ENCODE measurements at places on chromosomes 13 and 19. TPM values are rescaled to one million over a fixed set of nuclear protein-coding genes. Genes with fewer than 3 reads are reported as not detected.

CDX2 gene
- total RNA-seq = 2.5 TPM

SLAIN1 gene
- 61.6 TPM for total RNA-seq

MAP4K1 gene
- 0.29 TPM for total RNA-seq

TMEM150B gene
- total RNA-seq = not detected

BRME1 gene
- 0.56 TPM for total RNA-seq

SLITRK5 gene
- 0.24 TPM for total RNA-seq

FGF9 gene
- total RNA-seq = 0.03 TPM

TPP2 gene
- 48.7 TPM for total RNA-seq

VN1R4 gene
- not detected for total RNA-seq

DNA sequence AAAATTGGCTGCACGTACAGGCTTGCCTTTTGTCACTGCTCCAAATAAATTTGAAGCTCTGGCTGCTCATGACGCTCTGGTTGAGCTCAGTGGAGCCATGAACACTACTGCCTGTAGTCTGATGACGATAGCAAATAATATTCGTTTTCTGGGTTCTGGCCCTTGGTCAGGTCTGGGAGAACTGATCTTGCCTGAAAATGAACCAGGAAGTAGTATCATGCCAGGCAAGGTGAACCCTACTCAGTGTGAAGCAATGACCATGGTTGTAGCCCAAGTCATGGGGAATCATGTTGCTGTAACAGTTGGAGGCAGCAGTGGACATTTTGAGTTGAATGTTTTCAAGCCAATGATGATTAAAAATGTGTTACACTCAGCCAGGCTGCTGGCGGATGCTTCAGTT, 16.1 kb upstream of the AKAP11 start:
- no peak for DNase-seq

GRCh38 chr13:108895220-108895704, 265.9 kb downstream of the MYO16 start:
- DNase-seq = peak; percentile 72

DNA sequence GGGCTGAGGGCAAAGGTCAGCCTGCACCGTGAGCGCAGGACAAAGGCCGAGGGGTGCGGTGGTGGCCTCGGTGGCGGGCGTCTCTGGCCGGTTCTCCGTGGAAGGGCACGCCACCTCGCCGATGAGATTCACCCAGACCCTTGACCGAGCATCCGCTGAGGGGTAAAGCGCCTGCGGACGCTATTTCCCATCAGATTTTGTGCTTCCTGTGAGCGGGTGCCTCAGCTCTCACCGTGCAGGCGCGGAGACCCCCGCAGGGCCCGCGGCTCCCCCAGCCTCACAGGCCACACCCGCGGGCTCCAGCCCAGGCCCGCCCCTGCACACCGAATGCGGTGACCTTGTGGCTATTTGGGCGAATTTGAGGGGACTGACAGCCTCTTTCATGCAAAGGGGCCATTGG, 348.0 kb downstream of the TEX29 start:
- no peak for DNase-seq

- DNase-seq = no peak
These were observed 114.4 kb downstream of the ZAR1L start for GRCh38 chr13:32200741-32201140.

- no peak for DNase-seq
These were observed 18.1 kb downstream of the DDX39A start for GRCh38 chr19:14400951-14401431.

DNA sequence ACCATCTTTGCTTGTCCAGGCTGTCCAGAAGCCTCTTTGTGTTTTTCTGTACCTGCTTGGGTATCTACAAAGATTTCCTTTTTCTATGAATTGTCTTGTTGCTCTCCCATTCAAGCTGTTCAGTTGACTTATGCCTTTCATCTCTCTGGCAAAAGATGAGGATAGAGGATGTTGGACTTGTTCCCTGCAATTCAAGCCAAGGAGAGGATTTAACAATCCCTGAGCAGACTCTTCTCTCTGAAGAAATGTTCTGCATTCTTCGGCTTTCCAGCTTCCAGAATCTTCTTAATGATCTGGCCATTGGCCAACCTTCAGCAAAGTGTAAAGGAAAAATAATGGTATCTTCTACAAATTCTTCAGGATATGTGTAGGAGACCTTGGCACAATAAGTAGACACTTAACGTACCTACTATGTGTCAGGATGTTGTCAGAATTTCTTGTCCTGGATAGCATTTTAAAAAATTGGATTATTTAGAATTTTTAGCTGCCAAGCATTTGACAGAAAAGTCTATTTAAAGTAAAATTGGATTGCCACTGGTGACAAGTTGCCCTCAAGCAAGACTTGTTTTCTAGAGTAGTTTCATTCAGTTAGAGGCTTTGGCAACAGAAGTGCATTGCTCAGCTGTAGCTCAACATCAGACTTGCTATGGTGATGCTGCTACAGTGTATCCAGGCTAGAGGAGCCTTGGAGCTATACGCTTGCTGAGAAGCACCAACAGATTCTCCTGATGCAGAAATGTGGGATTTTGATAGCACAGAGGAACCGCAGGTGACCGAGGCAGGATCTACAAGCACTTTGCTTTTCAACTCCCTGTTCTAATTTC, 455.7 kb downstream of the SUCLA2 start:
- DNase-seq = no peak

DNA sequence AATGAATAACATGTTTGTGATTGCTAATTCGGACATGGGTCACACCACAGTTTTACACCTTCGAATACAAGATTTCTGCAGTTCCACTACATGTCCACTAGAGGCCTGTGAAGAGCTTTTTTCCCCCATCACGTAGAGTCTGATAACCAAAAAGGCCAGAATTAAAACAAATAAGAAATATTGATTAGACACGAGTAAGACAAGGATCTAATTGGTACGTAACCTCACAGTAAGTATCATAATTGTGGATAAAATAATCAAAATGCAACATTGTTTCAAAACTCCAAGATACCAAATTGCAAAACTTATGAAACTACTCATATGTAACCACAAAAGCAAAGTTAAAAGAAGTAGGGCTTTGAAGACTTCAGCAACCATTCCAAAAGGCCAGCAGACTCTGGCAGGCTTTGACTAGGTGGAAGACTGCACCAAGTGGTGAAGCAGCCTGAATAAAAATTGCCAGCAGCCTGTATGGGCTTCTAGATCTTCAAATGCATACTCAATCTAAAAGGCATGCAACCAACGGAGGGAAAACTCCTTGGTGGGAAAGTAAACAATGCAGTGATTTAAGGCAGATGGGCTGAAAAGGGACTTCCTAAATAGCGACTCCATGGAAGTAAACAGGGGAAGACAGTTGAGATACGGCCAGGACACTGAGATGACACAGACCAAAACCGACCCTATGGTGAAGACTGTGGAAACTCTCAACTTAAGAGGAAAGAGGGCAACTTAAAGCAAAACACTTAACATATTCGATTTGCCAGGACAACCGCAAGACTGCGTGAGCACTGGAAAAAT, 56.7 kb downstream of the STARD13 start:
- DNase-seq = peak; percentile 64

GRCh38 chr13:44591316-44591715, 15.2 kb upstream of the TSC22D1 start:
- no peak for DNase-seq

- DNase-seq = peak; percentile 52
These were observed 3.6 kb downstream of the SEMA6B start for GRCh38 chr19:4555657-4556561.

DNA sequence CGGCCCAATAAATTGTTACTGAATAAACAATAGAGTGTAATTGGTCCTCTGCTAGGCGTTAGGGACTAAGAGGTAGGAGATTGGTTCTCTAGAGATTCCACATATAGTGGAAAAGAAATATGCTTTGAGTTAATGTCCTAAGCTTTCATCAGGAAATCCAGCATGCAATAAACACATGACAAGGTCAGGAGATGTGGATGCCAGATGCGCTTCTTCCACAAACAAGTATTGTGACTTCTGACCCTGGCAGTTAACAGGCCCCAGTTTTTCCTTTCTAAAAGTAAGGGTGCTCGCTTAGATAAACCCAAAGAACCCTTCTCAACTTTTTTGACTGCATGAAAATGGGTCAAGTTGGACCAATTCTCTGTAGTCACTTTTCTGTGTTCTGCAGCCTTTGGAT, 146.5 kb upstream of the SOX21 start:
- DNase-seq = no peak

DNA sequence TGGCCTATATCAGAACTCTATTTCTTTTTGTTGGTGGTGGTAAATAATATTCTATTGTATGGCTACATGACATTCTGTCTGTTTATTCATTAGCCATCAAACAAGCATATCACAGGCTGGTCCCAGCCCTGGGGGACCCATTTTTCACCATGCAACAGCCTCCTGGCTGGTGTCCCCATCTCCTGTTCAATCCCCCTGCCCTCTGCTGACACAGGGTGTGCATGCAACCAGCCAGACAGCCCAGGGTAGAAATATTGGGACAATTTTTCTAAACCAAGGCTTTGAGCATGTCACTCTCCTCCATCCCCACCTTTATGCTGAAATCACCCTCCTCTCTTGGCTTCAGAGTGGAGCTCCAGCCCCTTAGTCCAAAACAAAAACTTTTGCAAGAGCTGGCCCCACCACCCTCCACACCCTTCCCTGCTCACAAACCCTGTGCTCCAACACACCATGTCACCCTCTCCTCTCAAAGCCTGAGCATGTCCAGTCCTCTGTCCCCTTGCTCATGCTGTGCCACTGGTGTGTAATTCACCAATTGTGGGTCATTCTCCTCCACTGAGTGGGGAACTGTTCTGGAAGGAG, 153.0 kb upstream of the UQCRFS1 start:
- no peak for DNase-seq

DNA sequence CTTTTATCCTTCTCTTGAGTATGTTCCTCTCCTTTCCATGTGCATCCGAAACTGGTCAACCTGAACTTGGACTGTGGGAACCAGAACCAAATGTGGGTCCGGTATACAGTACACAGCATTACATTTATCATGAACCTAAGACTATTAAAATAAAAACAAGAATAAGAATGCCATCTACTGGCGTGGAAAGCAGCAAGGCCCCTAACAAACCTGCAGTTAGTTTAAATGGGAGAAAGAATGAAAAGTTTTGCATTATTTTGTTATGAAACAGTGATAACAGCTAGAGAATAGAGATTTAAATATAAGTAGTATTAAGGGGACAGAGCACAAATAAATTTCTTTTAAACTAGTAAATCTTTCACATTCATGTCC, 159.5 kb downstream of the RBM26 start:
- DNase-seq = peak; percentile 11

- peak; percentile 4 for DNase-seq
These were observed 776 bp upstream of the NCLN start for GRCh38 chr19:3184847-3185460.

- DNase-seq = no peak
These were observed 195.8 kb downstream of the UQCRFS1 start for GRCh38 chr19:29016926-29017760.

DNA sequence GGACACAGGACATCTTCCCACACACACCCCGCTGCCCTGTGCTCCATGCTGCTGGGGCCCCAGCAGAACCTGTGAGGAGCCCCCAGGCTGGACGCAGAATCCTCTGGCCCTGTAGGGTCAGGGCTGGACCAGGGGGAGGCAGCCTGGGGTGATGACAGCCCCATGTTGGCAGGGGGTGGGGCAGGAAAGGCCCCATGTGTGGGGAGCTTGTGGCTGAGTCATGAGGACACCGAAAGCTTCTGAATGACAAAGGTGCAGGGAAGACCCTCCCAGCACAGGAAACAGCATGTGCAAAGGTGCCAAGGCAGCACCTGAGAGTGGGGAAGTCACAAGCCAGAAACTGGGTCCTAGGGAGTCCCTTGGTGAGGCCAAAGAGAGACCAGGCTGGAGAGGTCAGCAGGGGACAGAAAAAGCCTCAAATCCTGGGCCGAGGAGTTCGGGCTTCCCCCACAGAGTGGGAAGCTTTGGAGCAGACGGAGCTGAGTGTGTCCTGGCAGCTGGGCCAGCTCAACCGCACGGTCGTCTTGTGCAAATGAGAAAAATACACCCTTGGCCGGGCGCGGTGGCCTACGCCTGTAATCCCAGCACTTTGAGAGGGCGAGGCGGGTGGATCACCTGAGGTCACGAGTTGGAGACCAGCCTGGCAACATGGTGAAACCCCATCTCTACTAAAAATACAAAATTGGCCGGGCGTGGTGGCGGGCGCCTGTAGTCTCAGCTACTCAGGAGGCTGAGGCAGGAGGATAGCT, 17.5 kb downstream of the ATP8B3 start:
- no peak for DNase-seq

DNA sequence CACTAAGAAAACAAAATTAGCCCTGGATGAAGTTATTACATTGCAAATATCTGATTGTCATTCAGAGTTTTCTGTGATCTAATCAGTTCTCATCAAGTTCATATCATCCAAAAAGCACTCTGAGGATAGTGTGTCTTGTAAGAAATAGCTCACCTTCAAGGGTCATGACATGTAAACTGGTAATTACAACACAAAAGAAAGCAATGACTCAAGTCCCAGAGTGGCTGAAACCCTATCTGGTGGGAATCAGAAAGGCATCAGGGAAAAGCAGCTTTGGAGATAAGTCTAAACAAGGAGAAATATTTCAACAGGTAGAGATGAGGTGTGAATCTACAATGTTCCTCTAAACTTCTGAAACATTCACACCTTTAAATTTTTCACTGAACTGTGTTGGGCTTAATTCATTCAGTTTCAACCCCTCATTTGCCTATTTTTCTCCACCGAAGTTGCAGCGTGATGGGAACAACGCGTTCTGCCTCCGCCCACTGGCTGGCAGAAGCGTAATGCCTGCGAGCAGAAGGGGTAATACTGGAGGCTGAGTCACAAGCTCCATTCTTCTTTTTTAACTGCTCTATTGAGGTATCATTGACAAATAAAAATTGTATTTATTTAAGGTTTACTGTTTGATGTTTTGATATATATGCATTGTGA, 155.2 kb upstream of the IPO5 start:
- no peak for DNase-seq

DNA sequence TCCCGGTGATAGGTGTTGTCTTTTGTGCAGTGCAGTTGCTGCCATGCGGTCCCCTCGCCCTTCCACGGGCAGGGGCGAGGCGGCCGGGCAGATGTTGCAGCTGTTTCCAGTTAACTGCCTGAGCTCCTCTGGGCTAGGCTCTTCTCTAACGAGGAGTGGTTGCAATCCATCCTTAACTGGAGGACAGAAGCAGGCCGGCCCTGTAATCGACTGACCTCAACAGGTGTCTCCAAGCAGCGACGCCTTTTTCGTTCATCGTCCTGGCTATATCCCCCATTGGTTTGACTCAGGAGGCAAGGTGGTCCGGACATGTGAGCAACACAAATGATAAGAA, 1.9 kb upstream of the TSC22D1 start:
- DNase-seq = no peak

DNA sequence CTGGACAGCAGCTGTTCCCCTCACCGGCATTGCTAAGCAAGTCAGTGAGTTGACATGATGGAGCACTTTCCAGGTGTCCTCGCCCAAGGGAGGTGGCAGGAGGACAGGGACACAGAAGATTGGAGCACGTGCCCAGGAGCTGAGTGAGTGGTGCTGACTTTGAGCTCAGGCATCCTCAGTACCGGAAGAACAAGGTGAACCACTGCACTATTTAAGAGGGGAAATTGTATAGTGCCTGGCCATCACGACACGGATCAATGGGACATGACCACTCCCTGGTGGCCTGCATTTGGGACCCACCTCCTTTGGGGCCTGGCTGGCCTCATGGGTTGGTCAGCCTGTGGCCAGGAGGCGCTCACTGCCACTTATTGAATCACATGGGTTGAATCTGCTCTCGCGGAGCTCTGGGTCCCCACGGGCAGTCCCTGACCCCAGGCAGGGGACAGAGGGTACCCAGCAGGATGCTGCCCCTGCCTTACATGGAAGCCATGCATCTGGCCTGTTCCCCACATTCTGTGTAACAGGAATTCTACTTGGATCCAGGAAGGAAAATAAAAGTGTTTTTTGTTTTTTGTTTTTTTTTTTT, 206.9 kb upstream of the ZNF536 start:
- DNase-seq = no peak

- no peak for DNase-seq
These were observed 28.5 kb upstream of the POP4 start for GRCh38 chr19:29577649-29577963.

Data from SK-MEL-5 (cell line).